Stimulated activated CD8-positive, alpha-beta memory T cell treated with anti-CD3 and anti-CD28 coated beads, Interleukin-4, amount 100 ng/mL, for 1 hour (primary cell): ENCODE measurements at places on chromosomes 11 and 22.

DNA sequence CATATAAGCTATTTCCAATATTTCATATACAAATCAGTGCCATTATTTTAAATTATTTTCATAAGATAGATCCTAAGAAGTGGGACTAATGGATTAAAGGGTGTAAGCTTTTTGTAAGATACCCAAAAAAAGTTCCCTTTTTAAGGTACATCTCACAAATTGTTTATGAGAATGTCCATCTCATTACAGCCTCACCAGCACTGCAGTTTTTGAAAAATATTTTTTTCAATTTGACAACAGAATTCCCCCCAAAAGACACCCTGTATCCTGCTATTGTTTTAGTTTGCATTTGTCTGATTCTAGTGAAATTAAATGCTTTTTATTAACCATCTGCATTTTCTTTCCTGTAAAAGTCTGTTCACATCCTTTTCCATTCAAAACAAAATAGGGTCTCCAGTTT lies 69.0 kb downstream of the TIMP3 start:
- DNase-seq = no peak

GRCh38 chr11:123460012-123460700 lies 30.1 kb downstream of the GRAMD1B start:
- DNase-seq = no peak

- DNase-seq = no peak
Measured at GRCh38 chr22:48053486-48053885, 1291.0 kb downstream of the TBC1D22A start.

GRCh38 chr11:113167599-113167998 lies 146.8 kb upstream of the TTC12 start:
- no peak for DNase-seq

- DNase-seq = no peak
Measured at GRCh38 chr22:29393019-29393608, 4.7 kb upstream of the AP1B1 start.

- DNase-seq = peak; percentile 39
Measured at GRCh38 chr22:36409911-36410756, 22.4 kb upstream of the MYH9 start.

GRCh38 chr11:297586-298405 lies 1.5 kb downstream of the IFITM5 start:
- DNase-seq = no peak

- no peak for DNase-seq
Measured at GRCh38 chr22:29697853-29698598, 21.8 kb upstream of the CABP7 start.

GRCh38 chr11:91996526-91996925 lies 228.1 kb upstream of the FAT3 start:
- no peak for DNase-seq

DNA sequence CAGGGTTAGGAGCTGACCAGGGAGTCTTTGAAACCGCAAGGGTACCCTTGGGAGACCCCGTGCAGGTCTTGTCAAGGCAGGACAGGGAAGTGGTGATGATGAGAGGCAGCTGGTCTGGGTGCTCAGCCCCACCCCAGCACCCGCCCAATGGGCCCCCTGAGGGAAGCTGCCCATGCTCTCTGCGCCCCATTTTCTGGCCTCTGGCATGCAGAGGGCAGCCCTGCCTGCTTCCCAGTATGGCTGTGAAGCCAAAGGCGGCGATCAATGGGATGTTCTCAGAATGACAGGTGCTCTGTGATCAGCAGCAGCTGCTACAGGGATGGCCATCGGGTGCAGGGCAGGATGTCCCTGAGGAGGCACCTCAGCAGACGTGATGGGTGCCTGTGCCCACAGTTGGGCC lies 54.7 kb downstream of the CDKN1C start:
- DNase-seq = no peak

GRCh38 chr22:33186816-33187215 lies 128.6 kb upstream of the SYN3 start:
- no peak for DNase-seq

DNA sequence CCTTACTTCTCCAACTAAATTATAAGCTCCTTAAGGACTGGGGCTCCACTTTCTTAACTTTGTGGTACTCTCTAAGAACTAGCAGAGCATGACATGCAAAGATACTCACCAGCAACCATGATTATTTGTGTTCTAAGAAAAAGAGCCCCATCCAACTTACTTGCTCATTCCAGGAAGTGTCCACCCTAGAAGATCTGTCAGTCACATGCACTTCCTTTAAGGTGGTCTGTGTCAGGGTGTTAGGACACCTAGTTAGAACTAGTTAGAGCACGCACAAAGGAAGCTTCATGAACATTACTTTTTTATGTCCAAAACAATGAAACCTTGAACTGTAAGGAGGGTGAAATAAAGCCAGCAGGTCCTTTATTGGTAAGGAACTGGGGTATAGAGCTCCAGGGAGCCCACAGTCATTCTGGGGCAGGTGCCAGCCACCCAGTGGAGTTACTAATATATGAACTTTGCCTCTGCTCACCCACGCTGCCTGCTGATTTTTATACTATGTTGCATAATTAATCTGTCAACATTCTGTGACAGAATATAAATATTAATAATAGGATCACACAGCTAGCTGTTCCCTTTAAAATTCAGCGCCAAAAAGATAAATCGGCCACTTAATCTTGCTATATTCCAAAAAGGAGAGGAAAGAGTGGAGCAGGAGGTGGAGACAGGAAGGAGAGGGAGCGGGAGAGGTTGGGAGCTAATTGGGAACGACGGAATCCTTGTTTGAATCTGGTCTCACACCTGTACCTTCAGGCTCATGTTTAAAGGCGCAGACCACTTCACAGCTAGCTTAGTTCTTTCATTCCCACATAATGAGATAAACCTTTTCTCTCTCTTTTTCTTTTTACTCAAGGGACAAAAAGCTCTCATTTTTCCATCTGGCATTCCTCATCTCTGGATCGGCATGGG lies 755.0 kb downstream of the OPCML start:
- DNase-seq = no peak

DNA sequence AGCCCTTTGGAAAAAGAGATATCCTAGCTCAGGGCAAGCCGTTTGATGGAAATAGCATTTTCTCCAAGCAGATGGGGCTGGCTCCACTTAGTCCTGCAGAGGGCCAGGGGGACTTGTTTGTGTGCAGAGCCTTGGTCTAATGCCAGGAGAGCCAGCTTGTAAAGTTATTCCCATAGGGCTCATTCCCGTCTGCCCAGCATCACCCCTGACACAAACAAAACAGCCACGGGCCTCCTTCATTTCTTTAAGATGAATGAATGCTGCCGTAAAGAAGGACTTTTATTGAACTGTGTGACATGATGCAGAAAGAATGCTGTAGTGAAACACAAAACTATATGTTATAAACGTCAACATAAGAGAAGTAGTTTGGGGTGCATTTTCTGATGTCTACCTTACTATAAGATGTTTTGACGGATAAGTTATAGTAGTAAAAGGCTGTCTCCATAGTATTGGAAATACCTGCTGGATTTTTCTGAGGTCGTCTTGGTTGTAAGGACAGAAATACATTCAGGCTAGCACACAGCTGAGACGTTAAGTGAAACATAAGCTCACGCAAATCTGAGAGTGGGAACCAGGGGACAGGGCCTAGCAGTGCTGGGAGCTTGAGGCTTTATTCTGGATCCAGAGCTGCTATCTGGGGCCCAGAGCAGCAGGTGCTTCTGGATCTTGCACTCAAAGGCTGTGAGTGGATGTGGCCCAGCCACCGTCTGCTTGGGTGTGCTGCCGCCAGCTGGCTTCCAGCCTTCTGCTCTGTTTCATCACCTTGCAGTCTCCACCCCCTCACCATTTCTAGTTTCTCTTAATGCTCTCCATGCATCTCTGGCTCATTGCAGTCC lies 53.3 kb downstream of the NCAM1 start:
- DNase-seq = no peak

DNA sequence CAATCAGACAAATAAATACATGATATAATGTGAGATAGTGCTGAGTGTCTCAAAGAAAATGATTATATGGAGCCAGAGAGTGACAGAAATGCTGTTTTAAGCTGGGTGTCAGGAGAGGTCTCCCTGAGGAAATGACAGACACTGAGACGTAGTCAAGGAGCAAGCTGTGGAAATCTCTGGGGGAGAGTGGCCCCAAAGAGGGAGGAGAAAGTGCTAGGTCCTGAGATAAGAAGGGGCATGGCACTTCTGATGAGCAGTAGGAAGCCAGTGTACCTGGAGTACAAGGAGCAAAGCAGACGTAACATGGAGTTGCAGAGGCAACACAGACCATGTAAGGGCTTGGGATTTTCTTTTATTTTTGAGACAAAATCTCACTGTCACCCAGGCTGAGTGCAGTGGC lies 38.8 kb downstream of the ZNF202 start:
- DNase-seq = no peak

DNA sequence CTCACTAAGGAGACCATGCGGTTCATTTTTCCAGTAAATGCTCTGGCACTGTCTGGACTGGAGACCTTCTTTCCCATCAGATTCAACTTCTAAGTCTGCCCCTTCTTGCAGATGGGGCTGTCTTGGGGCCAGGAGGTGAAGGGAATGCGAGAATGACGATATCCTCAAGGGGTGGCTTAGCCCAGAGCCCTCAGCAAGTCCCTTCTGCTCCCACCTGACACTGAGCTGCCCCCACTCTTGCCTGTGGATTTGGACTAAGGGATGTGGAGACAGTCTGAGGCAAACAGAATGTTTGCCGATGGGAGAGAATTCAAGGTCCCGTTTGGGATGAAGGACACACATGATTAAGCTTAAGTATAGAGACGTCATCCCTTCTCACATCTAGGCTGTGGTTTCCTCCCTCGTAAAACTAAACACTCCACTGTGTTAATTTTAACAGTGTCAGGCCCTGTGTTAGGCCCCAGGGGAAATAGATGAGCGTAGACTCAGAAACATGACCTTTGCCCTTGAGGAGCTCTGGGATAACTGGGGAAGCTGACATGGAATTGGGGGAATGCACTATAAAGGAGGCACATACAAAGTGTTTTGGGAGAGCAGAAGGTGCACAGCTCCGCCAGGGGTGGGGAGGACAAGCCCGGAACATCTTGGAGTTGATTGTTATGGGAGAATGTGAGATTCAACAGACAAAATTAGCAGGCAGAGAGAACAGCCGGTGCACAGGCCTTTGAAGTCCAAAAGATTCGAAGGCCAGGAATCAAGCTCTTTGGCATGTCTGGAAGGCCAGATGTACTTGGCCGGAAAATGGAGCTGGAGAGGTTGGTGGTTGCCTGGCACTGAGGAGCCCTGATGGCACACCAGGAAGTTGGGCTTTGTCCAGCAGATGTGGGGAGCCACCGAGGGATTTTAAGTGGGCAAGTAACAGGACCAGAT lies 71.6 kb downstream of the ST3GAL4 start:
- DNase-seq = no peak

DNA sequence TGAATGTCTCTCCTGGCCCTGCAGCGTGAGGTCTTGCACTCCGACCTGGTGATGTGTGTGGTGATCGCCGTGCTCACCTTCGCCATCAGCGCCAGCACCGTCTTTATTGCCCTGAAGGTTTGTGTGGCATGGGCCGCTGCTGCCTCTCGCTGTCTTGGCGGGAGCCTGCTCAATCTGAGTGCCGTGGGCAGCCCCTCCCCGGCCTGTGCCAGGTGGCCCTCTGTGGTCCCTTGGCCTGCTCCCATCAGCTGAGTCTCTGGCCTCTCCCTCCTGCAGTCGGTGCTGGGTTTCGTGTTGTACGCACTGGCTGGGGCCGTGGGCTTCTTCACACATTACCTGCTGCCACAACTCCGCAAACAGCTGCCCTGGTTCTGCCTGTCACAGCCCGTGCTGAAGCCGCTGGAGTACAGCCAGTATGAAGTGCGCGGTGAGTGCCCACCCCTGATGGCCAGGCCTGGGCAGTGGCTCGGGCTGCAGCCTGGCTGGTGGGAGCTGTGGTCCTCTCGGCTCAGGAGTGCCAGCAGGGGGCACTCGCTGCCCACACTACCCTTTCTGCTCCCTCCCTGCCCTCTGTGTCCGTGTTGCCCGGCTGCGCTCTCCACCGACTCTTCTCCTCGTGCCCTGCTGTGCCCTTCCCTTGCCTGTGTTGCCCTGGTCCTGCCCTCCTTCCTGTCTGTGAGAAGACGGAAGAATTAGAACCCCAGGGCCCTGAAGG lies 10.2 kb downstream of the PCNX3 start:
- no peak for DNase-seq

DNA sequence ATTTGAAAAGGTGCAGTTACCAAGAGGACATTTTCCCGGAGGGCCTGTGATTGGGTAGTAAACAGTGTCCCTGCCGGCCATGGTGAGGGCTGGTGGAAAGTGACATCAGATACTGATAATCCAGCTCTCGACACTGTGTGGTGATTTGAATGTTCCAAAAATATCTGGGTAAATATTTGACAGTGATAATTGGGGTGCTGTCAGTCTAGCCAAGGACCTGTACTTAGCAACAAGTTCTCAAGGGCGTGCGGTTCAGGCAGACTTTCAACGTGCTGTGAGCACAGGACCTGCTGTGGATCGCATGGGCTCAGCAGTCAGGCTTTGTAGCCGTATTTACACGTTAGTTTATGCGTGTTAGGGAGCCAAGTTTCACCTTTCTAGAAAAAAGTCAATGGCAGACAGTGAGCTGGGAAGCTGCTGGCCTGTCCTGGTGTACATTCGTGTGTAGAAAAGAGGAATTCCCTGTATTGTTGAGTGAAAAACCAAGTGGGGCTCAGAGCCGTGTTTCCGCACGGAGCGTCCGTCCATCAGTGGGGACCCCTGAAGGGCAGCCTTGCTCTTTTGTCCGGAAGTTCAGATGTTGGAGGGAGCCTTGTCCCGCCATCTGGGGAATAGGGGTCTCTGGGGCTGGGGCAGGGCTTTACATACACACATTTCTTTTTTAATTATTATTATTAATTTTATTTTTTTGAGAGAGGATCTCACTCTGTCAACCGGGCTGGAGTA lies 11.3 kb downstream of the TRMU start:
- no peak for DNase-seq

- no peak for DNase-seq
Measured at GRCh38 chr22:27019827-27020226, 362.4 kb downstream of the MIAT start.
